ENCODE measurements at places on chromosomes 12 and 14.

DNA sequence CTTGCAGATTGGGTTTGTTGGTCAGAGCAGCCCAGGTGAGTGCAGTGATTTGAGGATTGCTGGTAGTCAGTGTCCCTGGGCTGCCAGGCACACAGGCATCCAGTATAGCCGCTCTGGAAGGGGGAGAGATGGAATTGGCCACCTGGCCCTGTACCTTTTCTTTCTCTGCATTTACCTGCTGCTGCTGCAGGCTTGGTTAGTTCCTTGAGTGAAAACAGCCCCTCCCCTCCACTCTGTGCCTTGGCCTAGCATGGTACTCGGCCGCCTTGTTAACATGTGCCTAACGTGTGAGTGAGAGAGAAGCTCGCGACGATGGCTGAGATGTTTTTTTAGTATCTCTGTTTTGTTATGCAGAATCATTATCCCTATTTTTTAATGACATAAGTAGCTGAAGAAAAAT lies 49.3 kb upstream of the AMN start:
- DNase-seq: no peak

GRCh38 chr14:69282448-69282847 lies 22.5 kb downstream of the GALNT16 start:
- no peak for DNase-seq

- DNase-seq: peak; percentile 35
These were observed 39.2 kb upstream of the GPR68 start for GRCh38 chr14:91283666-91284065.

GRCh38 chr12:75322464-75322863 lies 7.7 kb downstream of the CAPS2 start:
- DNase-seq: peak; percentile 31

GRCh38 chr12:52659951-52660350 lies 7.9 kb upstream of the KRT2 start:
- no peak for DNase-seq

- DNase-seq: peak; percentile 57
These were observed 180.8 kb downstream of the ZFP36L1 start for GRCh38 chr14:68612049-68612448.

All from hepatic stellate cell (primary cell).